ENCODE measurements at places on chromosomes 2 and 18.

- DNase-seq = peak; percentile 99
These were observed 51.4 kb upstream of the MRPL33 start for GRCh38 chr2:27720004-27720551.

- no peak for DNase-seq
These were observed 61.1 kb upstream of the RAPH1 start for GRCh38 chr2:203596183-203596582.

DNA sequence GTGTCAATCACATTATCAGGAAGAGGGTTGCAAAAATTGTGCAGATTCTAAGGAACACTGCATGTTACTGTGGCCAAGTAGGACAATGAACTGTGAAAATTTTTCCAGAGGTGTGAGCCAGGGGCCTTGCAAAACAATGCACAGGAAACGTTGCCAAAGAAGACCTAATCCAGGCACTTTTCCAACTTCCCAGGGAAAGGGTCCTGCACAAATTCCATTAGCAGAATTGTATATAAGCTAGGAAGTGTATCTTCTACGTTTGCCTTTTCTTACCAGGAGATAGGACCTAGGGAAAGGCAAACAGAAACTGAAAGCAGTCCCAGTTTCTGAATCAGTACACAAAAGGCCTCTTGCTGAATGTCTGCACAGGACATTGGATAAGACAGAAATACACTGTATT lies 1888.3 kb upstream of the CELF4 start:
- no peak for DNase-seq

DNA sequence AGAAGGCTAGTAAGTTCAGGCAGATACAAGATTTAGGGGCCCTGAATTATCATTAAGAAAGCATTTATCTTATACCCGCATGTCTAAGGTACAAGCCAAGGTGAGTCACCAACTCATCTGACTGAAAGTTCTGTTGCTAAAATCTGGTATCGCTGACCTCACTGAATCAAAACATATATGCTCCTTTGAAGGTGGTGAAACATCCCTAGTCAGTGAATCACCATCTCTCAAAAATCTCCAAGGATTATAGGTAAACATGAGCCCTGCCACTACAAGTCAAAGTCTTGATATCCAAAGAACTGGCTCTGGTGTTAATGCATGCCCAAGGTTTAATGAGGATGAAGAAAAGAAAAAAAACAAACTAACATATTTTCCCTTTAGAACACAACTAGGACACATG lies 43.5 kb downstream of the IRS1 start:
- DNase-seq = peak; percentile 92

GRCh38 chr2:77520641-77521547 lies 1.3 kb downstream of the LRRTM4 start:
- no peak for DNase-seq

Measured in PC-3 (cell line).